ENCODE measurements at places on chromosomes 1 and 21.

- DNase-seq = no peak
Observed at GRCh38 chr1:241902391-241903065, 54.5 kb downstream of the EXO1 start.

DNA sequence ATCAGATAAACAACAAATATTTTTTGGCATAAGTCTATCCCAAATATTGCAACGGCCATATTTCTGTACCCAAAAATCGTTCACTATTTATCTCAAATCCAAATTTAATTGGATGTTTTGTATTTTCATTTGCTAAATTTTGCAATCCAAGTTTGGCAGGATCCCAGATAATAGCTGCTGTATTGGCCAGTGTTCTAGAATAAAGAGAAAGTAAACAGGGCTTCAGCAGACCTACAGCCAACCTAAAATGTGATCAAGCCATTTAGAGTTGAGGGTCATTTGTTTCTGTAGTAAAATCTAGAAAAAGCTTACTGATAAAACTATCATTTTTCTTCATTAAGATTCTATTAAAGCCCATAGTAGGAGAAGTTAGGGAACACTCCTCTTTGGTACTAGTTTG, 506.6 kb upstream of the PTBP2 start:
- DNase-seq = no peak

- DNase-seq = no peak
Observed at GRCh38 chr1:185680453-185680852, 53.7 kb upstream of the HMCN1 start.

- no peak for DNase-seq
Observed at GRCh38 chr1:59481881-59482505, 185.1 kb downstream of the FGGY start.

DNA sequence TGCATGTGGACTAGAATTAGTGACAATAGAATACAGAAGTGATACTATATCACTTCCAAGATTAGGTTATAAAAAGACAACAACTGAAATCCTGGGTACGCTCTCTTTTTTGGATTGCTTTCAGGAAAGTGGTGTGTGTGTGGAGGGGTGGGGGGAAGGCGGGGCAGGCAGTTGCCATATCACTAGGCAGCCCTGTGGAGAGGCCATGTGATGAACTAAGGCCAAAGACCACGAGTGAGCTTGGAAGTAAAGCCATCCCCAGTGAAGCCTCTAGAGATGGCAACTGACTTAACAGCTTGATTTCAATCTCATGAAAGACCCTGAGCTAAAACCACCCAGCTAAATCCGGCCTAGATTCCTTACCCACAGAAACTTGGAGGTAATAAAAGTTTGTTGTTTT, 6.2 kb upstream of the ASPM start:
- no peak for DNase-seq

DNA sequence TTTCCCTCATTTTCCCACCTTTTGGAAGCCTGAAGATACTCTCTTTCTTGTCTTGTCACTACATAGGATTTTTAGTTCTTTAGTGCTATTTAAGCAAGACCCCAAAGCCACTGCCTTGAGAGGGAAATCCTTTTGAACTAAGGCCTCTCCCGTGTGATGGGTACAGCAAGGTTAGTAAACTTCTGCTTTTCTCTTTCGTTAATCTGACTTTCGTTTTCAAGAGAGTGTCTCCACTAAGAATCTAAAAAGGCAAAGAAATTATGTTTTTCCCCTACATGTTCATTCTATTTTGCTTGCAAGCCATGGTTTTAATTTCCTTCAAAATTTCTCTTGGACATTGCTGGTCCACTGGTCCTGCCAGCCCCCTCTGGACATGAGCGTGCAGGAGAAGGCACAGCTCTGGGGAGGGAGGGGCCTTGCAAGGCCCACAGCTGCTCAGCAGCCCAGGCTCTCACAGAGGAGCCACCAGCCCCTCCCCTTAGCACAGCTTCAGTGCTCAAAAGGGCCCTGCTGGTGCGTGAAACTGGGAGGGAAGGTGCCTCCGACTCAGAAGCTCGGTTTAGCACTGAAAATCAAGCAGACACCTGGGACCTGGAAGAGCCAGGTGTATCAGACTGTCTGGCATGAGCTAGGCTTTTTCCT, 210.9 kb upstream of the GALNT2 start:
- no peak for DNase-seq

- DNase-seq = no peak
Observed at GRCh38 chr1:243508303-243508713, 252.5 kb downstream of the SDCCAG8 start.

DNA sequence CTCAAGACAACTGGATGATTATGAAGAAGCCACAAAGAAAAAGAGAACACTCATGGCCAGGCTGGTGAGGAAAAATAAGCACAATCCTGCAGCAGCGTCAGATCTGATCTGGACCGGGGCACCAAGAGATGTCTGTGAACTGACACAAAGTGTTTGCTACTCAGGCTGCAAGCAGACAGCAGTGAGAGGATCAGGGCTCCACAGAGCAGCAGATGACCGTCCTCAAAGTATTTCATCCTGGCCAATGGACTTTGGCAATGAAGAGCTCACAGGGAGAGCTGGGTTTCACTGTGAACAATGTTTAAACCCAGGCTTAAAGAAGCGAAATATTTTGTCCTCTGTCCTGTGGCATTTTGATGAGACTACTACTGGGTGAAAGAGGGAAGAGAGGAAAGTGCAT, 299.2 kb downstream of the GPATCH2 start:
- no peak for DNase-seq

GRCh38 chr1:206658264-206658980, 23.1 kb downstream of the DYRK3 start:
- DNase-seq = no peak

GRCh38 chr1:33434363-33434750, 3.5 kb upstream of the PHC2 start:
- DNase-seq = no peak

DNA sequence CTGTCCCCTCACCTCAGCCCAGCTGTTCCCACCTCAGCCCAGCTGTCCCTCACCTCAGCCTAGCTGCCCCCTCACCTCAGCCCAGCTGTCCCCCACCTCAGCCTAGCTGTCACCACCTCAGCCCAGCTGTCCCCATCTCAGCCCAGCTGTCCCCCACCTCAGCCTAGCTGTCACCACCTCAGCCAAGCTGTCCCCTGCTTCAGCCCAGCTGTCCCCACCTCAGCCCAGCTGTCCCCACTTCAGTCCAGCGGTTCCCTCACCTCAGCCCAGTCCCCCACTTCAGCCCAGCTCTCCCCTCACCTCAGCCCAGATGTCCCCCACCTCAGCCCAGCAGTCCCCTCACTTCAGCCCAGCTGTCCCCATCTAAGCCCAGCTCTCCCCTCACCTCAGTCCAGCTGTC, 88.4 kb upstream of the CSF3R start:
- no peak for DNase-seq

DNA sequence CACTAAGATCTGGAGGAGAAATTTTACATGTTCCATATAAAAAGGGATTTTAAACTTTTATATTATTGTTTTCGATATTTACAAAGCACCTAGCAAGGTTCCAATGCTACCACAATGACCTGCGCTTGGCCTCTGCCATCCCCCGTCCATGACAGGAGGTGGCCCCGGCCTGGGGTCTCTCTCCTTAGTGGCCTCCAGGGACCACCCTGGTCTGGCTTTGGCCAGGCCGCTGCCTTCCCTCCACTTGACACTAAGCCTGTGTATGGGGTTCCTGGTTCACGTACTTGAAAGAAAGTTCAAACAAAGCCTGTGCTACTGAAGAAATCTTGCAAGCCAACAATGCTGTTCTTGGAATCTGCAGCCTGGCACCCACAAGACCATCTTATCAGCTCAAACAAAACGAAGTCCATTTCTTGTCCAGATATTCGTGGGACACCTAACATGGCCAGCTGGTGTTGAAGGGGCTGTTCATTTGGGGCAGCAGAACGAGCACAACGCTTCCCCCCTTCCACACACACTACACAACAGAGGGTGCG, 12.8 kb downstream of the PRDM15 start:
- DNase-seq = no peak

DNA sequence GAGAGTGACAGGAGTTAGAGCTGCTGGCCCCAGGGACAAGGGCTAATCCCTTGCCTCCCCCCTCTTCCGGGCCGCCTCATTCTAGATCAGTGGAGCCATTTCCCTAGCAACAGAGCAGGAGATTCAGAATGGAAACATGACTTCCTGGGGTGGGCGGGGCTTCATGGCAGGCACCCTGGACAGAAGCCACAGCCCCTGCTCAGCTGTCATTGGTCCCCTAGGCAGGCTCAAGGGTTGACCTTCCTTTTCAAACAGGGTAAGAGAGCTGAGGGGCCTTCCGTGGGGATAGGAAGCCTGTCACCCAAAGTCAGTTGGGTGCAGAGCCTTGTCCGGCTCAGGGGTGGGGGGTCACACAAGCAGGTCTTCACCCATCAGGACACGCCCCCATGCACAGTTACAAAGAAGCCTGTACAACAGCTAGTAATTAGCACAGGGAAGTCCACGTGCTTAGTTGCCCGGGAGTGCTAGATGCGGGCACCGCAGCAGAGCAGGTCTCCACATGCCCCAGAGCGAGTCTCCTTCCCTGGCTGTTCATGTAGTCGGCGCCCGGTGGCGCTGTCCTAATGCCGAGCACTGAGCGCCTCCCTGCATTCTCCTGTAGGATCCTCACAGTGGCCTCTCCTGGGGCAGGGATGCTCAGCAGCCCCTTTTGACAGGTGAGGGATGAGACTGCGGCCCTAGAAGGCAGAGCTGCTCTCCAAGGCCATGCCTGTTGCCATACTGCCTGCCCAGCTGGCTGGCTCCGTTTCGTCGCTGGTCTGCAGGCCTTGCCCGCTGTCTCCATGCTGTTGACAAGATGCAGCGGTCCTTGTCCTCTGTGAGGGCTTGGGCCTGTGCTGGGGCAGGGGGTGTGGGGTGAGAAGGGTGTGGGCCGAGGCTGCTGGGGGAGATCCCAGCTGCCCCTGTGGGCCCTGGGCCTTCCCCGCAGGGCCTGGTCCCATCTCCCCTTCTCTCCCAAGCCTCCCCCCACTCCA, 5.1 kb downstream of the TMEM201 start:
- no peak for DNase-seq

DNA sequence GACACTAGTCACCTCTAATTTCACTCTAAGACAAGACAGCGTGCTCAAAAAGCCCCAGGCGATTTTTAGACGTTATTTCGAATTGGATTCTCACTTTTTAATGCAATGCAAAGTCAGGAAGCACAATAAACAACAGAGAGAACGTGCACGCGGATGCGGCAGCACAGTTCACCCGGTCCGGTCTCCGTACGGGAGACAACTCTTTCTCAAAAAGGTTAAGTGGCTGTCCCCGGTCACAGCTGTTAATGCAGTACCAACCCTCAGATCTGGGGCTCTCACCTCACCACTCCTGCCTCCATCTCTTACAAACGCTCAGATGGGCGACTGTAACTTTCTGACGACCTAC, 1.2 kb downstream of the HP1BP3 start:
- DNase-seq = peak; percentile 2

- no peak for DNase-seq
Observed at GRCh38 chr21:15543473-15543872, 186.3 kb upstream of the USP25 start.

- DNase-seq = no peak
Observed at GRCh38 chr1:151267760-151268159, 13.2 kb downstream of the PSMD4 start.

GRCh38 chr1:42660907-42661500, 2.8 kb downstream of the PPIH start:
- DNase-seq = no peak

DNA sequence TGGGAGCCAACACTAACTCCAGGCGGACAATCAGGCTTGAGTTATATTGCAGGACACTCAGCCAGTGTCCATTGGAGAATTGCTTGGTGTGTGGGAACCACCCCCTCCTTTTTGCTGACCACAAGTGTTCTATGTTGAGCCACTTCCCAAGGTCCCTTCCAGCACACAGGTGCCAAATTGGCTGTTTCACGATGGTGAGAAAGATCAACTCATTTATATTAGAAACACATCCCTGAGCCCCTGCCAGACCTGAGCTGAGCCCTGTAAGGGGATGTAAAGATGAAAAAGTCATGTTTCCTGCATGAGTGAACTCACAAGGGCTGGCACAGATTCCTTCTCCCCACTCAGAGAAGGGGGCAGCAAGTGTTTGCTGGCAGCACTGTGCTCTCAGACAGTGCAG, 96.5 kb downstream of the KCNN3 start:
- DNase-seq = no peak

GRCh38 chr1:12132078-12132477, 34.7 kb upstream of the TNFRSF1B start:
- no peak for DNase-seq

DNA sequence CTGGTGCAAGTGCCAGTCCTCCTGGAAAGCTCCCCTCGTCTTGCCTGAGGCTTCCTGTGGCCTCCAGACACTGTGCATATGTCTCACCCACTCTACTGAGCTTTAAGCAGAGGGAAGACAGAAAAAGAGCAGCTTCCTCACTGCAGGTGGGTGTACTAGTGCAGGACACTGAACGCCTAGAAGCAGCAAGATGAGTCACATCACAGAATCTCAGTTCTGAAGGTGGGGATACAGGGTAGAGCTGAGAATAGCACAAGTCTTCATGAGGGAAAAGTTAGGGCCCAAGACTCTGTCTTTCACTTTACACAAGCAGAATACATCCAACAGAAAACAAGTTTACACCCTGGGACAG, 37.4 kb downstream of the PCAT6 start:
- no peak for DNase-seq

DNA sequence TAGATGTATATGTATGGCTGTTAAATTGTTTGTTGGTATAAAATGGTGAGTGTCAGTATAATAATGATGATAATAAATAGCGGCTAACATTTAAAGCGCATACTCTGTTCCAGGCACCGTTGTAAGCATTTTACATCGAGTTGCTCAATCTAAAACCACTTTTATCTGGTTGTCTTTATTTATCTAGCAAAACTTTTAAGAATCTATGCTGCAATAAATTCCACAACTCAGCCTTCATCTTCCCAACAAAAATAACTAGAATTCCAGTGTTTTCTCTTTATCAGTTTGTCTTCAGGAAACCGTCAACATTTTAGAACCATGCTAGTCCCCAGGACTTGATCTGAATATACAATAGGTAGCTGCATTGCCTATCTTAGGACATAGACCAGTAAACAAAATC, 19.3 kb upstream of the SLC16A1 start:
- no peak for DNase-seq

GRCh38 chr1:176379626-176380339, 83.2 kb upstream of the PAPPA2 start:
- no peak for DNase-seq

GRCh38 chr1:72075425-72075824, 206.9 kb downstream of the NEGR1 start:
- DNase-seq = no peak

- DNase-seq = no peak
Observed at GRCh38 chr1:210516697-210517459, 188.2 kb downstream of the HHAT start.

GRCh38 chr21:17343055-17343454, 169.8 kb upstream of the CXADR start:
- DNase-seq = no peak

Measured in activated T-helper 1 cell treated with Interleukin-2 at 50 U/mL for 16 hours (primary cell).